Subcutaneous adipose tissue (tissue), 4 donors: ENCODE measurements at places on chromosomes 7 and 10. TPM values are rescaled to one million over a fixed set of nuclear protein-coding genes. Genes with fewer than 3 reads are reported as not detected.

Gene PHYHIPL
- total RNA-seq: not detected

Gene ABCC2
- total RNA-seq: 2.4 TPM

Gene ASB10
- total RNA-seq: not detected

Gene OGDHL
- total RNA-seq: not detected

Gene SLC26A5
- total RNA-seq: 0.22 TPM
